GM13976 (cell line): ENCODE measurements at places on chromosomes 5 and 9.

DNA sequence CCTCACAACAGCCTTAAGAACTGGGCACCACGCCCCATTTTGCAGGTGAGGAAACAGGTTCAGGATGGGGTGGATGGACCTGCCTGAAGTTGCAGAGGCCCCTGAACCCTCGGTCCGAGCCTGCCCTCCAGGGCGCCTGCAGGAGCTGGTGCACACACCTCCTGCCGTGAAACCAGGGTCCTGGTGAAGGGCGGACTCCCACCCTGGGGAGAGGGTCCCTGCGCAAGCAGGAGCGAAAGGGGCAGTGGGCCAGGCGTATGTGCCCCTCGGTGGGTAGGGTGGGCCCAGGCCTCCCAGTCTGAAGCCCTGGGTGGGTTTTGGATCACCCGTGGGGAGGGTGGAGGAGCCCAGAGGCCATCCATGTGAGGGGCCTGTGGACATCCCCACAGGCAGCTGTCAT lies 37.9 kb downstream of the HK3 start:
- no peak for DNase-seq

GRCh38 chr9:79489261-79490000 lies 82.3 kb upstream of the TLE4 start:
- DNase-seq: no peak

- no peak for DNase-seq
Observed at GRCh38 chr5:153005711-153006110, 484.8 kb upstream of the GRIA1 start.

DNA sequence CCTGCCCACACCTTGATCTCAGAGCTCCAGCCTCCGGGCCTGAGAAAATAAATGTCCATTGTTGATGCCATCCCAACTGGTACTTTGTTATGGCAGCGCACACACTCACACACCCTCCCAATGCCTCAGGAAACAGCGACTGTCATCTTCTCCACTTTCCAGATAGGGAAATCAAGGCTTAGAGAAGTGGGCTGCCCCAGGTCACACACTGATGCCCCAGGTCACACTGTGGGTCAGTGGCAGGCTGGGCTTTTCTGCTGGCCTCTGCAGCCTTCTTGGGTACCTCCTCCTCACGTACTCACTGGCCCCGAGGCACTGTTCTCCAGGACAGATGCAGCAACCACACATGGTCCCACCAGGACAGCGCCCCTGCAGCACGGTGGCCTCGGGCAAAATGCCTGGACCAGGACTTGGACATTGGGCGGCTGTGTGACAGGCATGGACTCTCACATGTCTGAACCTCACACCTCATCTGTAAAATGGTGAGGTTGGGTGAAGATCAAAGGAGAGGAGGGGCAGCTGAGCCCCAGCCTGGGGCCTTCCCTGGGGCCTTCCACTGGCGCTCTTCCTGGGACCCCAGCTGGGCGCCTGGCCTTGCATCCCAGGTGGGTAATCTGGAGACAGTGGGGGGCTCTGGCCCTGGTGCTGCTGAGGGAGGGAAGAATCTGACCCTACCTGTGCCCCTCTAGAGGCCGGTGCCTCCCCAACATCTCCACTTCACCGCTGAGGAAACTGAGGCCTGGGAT lies 156.0 kb downstream of the COL23A1 start:
- no peak for DNase-seq

DNA sequence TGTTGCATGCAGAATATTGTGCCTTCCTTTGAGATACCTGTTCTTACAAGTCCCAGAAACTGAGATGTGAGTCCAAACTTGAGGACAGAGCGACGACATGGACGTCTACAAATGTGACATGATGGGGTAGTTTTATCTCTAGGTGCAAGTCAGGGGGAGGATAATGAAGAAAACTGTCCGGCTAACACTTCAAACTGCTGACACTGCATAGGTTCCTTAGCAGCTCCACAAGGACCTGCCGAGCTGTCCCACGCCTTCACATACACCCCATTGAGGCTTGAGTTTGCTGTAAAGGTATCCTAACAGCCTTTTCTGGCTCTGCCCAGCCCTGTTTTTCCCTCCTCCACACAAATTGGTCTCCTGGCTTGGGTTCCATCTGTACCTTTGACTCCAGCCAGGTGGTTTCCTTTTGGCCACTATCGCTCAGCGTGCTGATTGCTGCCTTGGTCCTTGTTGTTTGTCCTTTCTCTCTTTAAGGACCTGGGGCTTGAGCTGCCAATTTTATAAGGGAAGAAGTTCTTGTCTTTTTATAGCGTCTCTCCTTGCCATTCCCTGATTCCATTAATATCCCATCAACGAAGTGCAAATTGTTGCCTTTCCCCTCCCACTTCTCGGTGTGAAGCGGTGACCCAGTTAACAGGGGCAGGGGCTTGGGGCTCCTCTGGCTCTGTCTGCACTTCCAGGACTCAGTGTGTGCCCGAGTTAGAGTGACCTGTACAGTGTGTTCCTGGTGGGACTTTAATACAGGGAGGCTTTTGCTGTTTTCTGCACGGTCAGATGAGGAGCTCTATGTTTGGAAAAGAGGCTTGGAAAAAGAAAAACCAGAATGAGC lies 100.3 kb downstream of the PCSK1 start:
- no peak for DNase-seq

GRCh38 chr9:10144355-10144754 lies 468.4 kb downstream of the PTPRD start:
- DNase-seq: no peak

GRCh38 chr5:78720227-78720985 lies 71.8 kb upstream of the LHFPL2 start:
- DNase-seq: no peak

DNA sequence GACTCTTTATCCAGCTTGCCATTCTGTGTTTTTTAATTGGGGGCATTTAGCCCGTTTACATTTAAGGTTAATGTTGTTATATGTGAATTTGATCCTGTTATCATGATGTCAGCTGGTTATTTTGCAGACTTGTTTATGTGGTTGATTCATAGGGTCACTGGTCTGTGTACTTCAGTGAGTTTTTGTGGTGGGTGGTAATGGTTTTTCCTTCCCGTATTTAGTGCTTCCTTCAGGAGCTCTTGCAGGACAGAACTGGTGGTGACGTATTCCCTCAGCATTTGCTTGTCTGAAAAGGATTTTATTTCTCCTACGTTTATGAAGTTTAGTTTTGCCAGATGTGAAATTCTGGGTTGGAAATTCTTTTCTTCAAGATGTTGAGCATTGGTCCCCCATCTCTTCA lies 381.1 kb downstream of the MAN2A1 start:
- no peak for DNase-seq

GRCh38 chr5:149792540-149793255 lies 62.6 kb downstream of the PPARGC1B start:
- DNase-seq: no peak

GRCh38 chr9:109791003-109791677 lies 11.1 kb downstream of the PALM2AKAP2 start:
- no peak for DNase-seq

DNA sequence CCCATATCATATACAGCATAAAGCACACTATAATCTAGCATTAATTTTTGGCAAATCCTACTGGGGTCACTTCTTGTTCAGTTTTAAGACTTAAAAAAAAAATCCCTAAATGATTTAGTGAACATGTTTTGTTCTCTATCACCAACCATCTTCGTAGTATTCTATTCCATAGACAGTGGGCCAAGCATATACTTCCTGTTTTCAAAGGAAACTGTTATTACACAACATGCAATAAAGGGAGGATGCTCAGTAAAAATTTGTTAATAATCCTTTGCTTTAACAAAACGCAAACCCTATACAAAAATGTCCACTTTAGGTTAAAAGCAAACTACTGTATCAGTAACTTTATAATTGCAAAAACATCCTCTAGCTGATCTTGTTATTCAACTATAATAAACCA lies 13.0 kb downstream of the CCNH start:
- DNase-seq: no peak

DNA sequence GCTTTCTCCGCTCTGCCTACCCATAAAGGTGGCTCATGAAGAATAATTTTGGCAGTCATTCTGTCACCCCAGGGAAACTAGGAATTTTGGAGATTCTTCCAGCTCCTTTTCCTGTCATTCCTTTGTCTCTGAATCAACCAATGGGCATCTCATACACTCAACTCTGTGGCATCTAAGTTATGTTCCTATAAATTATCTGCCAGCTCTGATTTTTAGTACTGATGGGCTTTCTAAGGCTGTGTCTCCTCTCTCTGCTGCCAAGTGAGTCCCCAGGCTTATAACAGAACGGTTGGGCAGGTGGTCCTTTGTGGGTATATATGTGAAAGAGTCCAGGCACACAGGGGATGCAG lies 226.8 kb downstream of the NMUR2 start:
- DNase-seq: no peak

DNA sequence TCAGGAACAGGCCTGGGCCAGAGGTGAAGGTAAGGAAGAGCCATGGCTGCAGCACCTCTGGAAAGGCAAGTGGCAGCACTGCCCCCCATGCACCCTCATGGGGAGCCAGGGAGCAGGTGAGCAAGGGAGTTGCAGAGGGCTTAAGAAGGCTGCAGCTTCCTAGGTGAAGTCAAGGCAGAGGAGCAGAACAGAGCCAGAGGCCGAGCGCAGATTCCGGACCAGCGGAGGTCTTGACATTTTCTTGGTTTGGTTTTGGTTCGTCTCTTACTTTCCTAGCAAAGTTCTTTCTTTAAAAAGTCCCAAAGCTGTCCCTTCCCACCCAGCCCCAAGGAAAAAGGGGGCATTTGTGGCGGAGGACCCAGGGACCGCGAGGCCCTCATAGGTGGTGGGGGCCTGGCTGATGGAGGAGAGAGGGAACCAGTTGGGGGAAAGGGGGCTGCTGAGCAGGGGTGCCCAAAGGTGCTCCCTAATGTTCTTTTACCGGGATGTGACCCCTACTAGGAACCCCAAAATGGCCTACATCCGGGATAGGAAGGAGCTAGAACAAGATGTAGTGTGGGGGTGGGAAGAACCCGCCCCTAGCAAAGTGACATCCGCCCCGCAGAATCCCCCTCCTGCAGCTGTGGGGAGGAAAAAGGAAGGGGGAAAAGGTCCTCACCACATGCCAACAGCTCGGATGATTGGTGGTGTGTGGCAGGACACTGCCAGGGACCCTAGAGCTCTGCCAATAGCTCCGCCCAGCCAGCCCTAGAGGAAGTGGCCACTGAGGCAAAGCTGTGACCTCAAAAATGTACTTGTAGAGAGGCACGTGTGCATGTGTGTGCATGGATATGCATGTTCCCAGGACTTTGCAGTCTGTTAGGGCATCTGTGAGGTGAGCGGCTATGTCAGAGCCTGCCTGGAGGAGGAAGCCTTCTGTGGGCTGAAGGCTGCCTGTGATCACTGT lies 914 bp upstream of the CD72 start:
- peak; percentile 64 for DNase-seq

- DNase-seq: no peak
Observed at GRCh38 chr5:31415009-31415923, 116.6 kb downstream of the DROSHA start.

DNA sequence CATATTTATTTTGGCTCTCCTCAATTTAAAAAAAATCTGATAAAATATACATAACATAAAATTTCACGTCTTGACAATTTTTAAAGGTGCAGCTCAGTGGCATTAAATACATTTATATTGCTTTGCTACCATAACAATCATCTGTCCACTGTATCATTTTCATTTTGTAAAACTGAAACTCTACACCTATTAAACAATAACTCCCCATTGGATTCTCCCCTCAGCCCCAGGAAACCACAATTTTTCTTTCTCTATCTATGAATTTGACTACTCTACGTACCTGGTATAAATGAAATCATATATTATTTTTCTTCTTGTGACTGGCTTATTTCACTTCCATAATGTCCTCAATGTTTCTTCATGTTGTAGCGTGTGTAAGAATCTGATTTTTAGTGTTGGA lies 563.5 kb downstream of the PRR16 start:
- no peak for DNase-seq

- DNase-seq: no peak
Observed at GRCh38 chr5:159736844-159737243, 179.4 kb upstream of the ADRA1B start.

- peak; percentile 34 for DNase-seq
Observed at GRCh38 chr9:70113403-70114022, 69.9 kb downstream of the MAMDC2 start.

DNA sequence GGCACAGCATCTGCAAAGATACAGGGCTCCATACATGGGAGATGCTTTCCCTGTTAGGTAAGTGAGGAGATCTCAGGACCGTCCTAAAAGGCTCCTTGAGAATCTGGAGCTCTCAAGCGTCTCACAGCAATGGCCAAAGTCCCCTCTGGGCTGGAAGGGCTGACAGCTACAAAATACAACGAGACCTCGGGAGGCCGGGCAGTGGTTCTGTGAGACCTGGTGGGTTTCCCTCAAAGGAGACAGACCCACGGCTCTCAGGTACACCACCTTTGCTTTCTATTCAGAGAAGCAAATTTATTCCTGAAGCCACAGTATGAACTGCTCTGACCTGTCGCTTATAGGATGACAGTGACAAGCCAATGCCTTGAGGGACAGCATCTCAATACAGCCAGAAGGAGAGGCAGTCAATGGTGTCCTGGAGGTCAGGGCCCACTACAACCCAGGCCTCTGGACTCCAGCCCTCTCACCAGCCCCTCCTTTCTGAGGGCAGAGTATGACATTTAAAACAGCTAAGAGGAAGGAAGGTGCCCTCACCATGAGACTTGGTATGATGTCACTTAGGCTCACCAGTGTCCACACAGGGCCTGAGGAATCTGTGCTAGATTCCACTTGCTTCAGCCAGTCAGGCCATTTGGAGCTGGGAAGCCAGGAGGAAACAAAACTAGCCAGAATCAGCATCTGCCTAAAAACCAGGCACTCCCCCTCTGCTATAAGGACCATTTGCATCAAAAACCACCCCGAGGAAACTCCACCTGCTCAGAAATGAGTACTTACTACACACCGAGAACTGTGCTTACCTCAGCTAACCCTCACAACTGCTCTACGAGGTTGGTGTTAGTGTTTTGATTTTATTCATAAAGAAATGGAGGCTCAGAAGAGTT lies 86.5 kb upstream of the FSTL4 start:
- peak; percentile 55 for DNase-seq

- no peak for DNase-seq
Observed at GRCh38 chr5:165163861-165164260, 1658.4 kb downstream of the MAT2B start.

- no peak for DNase-seq
Observed at GRCh38 chr9:94081864-94082463, 2.3 kb upstream of the PTPDC1 start.

DNA sequence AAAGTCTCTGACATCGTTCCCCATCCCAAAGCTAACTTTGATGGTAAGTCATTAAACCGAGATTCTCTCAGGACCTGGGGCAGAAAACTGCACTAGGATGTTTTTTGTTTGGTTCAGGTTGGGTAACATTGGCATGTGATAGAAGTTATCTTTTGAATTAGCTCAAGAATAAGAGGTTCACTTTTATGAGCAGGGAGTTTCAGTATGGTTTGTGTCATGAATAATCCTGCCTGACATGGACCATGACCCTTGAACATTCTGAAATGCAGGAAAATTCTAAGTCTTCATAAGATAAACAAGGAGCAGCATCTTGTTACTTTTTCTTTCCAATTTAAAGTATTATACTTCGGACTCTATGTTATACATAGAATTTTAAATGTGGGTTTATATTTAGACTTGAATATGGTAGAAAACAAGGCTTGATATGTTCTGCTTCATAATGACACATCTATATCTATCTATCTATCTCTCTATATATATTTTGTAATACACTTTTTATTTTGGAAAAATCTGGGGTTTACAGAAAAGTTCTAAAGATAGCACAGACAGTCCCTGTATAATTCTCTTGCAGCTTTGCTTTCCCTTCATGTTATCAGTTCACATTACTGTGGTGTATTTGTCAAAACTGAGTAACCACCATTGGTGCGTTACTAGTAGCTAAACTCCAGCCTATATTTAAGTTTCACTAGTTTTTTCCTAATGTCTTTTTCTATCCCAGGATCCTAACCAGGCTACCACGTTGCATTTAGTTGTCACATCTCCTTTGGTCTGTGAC lies 102.7 kb upstream of the TAF11L2 start:
- no peak for DNase-seq
